ENCODE measurements at places on chromosomes 13 and 19. TPM values are rescaled to one million over a fixed set of nuclear protein-coding genes. Genes with fewer than 3 reads are reported as not detected.

Gene PSG2
- total RNA-seq = not detected

DNA sequence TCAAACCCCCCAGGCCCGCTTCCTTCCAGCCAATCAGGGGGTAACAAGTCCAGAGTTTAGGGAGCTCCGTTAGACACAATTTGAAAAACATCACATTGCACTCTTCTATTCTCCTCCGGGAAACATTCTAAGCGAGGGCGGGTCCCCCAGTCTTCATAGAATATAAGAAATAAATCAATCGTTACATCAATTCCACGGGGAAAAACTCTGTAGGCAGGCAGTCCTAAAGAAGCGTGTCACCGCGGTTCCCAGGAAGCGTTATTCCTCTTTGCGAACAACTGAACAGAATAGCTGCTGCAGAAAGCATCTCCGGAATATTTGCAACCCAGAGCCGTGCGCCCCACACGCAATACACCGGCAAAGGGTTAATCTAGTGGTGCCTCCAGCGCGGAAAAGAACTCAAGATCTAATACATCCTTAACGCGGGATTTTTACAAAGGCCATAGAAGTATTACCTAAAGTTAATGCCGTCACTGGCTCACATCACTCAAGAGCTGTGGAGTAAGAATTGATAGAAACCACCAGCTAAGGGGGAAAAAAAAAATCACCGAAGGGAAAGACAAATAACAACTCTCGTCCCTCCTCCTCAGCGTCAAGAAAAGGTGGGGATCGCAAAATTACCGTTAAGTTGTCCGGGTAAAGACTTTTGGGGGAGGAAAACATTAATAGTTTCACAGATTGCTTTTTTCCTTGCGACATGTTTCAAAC is 65.1 kb downstream of the KCNRG start:
- no peak for ATAC-seq

DNA sequence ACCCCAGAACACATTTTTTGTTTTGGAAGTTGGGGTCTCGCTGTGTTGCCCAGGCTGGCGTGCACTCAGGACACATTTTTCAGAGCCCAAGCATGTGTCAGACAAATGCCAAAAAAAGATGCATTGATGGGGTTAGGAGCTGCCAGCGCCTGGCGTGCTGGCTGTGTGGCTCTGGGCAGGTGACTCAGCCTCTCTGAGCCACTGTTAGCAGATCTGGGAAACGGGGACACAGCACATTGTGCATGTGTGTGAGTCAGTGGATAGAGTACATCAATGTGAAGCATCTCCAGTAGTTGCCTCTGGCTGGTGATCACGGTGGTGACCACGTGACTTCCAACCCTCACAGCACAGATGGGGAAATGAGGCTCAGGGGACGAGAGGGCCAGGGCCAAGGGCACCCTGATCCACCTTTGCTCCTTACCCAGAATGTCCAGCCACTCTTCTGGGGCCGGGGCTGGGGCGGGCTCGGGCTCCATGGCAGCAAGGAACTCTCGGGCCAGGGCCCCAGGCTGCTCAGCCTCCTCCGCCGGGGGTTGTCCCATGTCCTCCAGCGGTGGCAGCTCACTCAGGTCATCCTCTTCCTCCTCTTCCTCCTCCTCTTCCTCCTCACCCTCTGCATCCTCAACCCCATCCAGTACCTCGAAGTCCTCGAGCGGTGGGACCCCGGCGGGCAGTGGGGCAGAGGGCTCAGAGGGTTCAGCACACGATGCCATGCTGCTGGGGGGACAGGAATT is 1.9 kb downstream of the FKBP8 start:
- no peak for ATAC-seq

Gene NTN5
- total RNA-seq = 2.3 TPM

DNA sequence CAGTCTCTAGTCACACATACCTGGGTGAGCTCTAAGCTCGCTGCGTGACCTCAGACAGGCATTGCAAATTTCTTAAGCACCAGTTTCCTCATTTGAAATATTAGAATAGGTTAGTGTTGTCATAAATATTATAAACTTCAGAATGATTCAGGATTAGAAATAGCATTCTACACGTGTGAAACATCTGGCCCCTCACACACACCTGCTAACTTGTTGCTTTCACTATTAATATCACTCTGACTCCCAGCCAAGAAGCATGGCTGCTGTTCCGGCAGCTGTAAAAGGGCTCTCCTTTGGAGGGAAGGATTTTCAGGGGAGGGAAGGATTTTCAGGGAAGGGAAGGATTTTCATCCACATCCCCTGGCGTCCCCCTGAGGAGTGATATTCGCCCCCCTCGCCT is 161.3 kb upstream of the GPR12 start:
- ATAC-seq = no peak

Gene OR7A5
- not detected for total RNA-seq

Gene COX6B2
- total RNA-seq = not detected

Gene PRR22
- total RNA-seq = 0.40 TPM

DNA sequence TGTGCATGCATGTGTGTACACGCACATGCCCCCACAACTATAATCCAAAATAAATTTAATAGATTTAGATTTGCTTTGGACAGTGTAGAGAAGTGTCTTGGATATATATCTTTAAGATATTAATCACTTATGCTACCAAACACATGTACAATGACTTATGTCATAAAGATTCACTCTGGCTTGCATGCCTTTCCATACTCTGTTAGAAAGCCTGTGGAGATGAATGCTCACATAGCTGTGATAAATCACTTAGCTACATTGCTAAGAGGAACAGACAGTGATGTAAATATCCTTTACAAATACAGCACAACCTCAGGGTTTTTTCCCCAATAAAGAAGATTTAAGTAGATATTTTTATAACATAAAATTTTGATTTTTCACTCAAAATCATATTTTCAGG is 2484.8 kb upstream of the PCDH20 start:
- no peak for ATAC-seq

- ATAC-seq = no peak
Observed at GRCh38 chr19:7722231-7722651, 9.7 kb downstream of the CLEC4G start.

GRCh38 chr13:20336761-20337160 is 104.6 kb upstream of the GJB6 start:
- no peak for ATAC-seq

DNA sequence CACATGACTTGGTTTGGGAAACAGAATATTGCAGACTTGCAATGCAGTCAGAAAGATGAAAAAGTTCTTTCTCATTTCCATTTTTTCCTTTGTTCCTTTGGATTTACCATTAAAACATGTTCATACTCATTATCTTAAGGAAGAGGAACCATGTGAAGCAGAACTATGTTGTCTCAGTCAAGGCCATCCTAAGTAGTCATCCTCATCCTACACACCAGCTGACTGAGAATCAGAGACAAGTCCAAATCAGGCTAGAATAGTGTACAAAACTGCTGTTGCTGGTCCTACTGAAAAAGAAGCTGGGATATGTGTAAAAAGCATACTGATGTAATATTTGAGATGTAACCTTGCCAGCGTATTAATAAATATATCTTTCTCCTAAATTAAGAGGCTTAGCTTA is 433.4 kb downstream of the SLITRK5 start:
- no peak for ATAC-seq

DNA sequence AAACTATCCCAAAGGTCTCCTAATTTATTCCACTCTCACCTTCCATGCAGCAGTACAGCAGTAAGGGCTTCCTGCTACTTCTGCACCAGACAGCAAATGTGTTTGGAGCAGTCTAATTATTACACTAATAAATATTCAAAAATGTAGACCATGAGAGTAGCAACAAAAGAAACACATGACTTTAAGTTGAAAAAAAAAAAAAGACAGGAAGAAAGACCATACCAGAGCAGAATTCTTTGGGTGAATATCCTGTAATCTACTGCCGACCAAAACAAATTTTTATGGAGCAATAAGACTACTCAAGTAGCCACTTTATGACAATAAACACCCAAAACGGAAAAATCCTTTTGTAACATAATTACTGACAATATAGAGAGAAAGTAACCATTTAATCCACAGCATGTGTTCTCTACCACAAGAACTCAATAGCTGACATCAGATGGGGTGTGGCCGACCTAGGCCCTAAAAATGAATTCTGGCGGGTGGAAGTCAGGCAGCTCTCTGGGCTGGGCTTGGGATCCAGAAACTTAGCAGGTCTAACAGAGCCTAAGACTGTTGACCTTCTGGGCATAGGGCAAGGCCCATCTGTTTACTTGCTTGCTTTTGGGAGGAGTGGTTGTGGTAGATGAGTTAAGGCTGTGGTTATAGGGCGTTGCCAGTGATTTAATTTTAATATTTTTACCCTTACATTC is 4.6 kb downstream of the KLF12 start:
- ATAC-seq = no peak

Gene ONECUT3
- not detected for total RNA-seq

DNA sequence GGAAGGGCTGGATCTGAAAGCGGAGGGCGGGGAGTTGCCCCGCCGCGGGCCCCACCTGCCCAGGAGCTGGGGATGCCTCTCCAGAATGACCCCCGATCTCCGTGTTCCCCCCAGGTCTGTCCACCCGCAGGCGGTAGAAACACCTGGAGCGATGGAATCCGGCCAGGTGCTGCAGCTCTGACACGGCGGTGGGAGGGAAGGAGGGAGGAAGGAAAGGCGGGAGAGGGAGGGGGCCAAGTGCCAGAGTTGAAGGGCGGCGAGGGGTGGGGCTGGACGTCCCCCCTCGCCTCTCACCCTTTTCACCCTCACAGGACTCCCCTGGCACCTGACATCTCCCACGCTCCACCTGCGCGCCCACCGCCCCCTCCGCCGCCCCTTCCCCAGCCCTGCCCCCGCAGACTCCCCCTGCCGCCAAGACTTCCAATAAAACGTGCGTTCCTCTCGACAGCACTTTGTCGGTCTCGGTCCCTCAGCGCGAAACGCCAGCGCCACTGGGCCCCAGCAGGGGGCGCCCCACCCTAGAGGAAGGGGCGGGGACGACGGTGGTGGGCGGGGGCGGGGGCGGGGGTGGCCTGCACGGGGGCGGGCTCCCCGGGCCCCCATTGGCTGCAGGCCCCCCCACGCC is 337 bp upstream of the FXYD7 start:
- ATAC-seq = no peak

Gene ZNF543
- 9.8 TPM for total RNA-seq

GRCh38 chr13:114030666-114031610 is 57.1 kb upstream of the C13orf46 start:
- ATAC-seq = no peak

DNA sequence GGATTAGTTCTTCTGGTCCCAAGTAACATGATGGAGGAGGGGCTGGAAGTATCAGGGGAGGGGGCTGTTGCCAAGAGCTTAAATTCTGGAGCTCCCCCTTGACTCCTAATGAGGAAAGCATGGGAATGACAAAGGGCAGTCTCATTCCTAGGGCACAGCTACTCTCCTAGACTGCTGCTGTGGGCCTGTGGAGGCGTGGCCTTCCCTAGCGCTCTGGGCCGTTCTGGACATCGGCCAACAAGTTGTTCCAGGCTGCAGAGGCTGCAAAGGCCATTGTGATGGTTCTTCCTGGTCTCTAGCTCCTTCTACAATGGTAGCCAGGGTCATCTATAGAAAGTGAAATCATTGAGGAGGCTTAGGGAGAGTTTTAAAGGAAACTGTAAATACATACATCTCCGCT is 916.6 kb downstream of the DIAPH3 start:
- ATAC-seq = no peak

DNA sequence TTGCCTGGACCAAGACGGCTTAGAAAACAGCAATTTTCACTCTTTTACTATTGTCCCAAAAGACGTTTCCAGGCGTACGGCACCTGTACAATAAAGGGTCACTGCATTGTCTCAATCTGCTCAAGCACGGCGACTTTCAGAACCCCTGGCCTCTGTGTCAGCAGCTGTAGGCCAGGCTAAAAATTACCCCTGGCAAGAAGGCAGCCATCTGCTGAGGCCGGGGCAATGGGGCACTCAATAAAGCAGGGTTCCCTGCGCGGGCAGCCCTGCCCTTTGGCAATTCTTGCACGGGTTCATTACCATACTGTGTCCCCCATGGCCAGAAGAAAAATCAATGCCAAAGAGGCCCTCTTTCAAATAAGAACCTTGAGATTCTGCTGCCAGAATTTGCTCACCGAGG is 52.1 kb downstream of the STK24 start:
- ATAC-seq = no peak

Gene WDR88
- not detected for total RNA-seq

- no peak for ATAC-seq
Observed at GRCh38 chr13:39527961-39528660, 74.9 kb downstream of the LHFPL6 start.

Gene ATP4B
- total RNA-seq = not detected

GRCh38 chr19:39434123-39435076 is 1.3 kb downstream of the RPS16 start:
- no peak for ATAC-seq

- no peak for ATAC-seq
Observed at GRCh38 chr19:33199441-33200265, 5.5 kb downstream of the LRP3 start.

Gene MCEMP1
- total RNA-seq = not detected

GRCh38 chr13:22773465-22773864 is 407.3 kb upstream of the SGCG start:
- no peak for ATAC-seq

Gene TMEM91
- 17.4 TPM for total RNA-seq

GRCh38 chr19:19098084-19098702 is 34.4 kb downstream of the SLC25A42 start:
- no peak for ATAC-seq

DNA sequence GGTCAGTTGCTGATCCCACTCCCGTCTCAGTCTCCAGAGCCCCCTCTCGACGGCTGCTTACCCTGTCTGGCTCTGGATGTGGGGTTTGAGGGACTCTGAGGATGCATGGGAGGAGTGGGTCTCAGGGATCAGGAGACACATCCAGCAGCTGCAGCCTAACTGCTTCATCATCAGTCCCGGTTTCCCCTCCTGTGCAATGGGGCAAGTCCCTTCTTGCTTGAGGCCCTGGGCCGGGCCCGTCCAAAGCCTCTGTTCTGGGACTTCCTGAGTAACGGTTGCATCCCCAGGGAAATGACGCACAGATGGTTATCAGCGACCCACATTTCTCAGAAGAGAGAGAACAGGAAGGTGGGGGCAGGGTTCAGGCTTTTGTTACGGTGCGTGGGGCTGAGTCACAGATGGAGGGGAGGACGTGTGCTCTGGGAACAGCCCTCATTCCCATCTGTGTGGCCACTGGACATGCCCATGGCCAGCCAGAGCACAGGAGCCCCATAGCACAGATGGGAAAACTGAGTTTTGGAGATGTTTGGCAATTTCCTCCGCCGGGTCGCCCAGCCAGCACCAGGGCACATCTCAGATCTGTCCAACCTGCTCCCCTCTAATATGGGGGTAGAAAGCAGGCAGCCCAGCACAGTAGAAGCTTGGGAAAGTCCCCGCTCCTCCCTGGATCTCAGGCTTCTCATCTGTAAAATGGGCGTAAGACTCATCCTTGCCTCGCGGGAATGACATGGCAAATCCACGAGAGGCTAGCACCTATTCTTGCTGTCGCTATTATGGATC is 19.3 kb downstream of the GNA15 start:
- peak; percentile 83 for ATAC-seq

DNA sequence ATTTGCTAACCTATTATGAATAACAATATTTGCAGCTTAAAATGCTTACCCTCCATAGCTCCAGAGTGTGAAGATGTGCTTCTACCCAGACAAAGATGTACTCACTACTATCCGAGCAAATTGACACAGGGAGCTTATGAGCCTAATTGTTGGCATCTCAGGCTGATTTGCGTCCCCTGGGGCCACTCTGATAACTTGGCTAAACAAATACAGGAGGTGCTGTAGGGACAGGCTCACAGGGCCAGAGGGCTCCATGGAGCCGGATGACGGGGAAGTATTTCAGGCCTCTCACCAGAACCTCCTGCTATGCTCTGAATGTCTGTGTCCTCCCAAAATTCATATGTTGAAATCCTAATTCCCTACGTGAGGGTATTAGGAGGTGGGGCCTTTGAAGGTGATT is 26.7 kb upstream of the C19orf12 start:
- no peak for ATAC-seq

Measured in gastroesophageal sphincter (tissue), 4 donors.